T-helper 1 cell (primary cell): ENCODE measurements at places on chromosomes 1 and 21.

DNA sequence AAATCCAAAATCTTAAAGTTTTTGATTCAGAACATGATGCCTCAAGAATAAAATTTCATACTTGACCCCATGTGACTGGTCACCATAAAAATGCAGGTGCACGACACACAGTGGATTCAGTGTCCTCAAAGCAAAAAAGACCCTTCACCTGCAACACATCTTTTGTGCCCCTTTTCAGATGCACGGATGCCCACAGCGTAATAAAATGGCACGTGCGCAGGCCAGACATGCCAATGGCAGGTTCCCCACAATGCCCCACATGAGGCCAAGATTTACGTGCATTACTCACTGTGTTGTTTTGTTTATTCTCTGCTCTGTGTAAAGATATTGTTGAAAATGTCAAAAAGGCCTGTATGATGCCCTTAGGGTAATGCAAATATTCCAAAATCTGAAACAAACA, 9.3 kb downstream of the KCNA10 start:
- DNase-seq = no peak

DNA sequence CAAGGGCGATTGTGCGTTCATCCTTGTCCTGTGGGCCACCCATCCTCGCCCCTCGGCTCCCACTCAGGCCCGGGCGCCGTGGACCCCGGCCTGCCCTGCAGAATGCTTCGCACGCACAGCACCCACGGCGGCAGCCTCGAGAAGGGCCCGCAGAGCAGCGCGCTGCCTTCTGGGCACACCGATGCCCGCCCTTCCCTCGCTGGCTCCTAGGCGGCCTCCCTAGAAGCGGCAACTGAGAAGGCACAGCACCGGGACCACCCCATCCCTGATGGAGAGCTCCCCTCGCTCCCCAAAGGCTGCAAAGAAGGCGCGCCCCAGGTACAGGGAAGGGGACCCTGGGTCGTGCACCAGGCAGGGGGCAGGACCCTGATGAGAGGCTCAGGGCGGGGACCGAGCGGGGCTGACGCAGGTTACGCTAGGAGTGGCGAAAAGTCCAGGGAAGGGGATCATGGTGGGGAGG, 971 bp downstream of the CAPZB start:
- DNase-seq = peak; percentile 29

DNA sequence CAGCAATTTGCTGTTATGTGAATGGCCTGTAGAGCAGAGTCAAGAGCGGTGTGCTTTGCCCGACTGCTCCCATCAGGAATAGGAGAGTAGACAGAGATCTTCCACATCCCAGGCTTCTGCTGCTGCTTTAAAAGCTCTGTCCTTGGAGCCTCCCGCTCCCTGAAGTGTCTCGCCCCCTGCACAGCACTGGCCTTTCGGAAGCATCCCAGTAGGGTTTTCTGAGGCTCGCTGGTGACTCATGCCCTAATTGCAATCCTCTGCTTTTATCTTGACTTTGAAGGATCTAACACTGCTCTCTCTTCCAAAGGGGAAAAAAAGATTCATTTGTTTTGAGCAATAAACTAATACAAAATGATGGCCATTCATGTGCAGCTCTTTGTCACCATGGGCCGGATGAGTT, 13.3 kb upstream of the CD101 start:
- DNase-seq = no peak

DNA sequence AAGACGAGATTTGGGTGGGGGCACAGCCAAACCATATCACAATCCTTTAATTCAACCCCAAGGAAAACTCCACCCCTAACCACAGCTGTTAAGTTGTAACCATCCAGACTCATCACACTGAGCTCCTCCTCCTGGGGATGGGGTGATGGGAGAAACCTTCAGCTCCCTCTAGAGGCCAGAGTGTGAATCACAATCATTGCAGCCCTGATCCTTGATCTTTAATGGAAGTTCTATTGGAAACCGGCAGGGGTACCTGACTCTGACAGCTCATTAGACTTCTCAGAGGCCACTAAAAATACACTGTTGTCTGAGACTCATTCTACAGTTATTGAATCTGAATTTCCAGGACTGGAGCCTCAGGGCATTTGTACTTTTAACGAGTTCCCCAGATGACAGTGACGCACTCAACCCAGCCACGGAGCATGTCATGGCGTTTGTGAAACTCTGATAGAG, 127.2 kb downstream of the IGSF21 start:
- peak; percentile 6 for DNase-seq

DNA sequence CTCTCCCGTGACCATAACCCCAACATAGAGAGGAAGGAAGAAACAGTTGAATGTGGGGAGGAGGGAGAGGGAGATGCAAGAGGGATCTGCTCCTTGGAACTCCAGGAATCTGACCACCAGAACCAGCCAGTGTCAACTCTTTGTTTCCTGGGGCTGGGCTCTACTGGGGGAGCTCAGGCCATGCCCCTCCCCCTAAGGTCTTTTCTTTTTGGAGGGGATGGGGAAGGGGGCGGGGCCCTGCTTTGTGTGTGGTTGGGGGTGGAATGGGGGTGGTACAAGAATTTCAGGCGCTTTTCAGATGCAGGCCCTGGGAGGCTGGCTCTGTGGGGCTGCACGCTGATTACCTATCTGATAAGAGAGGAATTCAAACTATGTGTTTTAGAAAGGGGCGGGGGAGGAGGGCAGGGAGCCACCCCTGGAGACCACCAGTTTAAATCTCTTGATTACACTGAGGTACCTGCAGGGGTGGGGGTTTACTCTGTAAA, 8.3 kb downstream of the LIN28A start:
- no peak for DNase-seq

DNA sequence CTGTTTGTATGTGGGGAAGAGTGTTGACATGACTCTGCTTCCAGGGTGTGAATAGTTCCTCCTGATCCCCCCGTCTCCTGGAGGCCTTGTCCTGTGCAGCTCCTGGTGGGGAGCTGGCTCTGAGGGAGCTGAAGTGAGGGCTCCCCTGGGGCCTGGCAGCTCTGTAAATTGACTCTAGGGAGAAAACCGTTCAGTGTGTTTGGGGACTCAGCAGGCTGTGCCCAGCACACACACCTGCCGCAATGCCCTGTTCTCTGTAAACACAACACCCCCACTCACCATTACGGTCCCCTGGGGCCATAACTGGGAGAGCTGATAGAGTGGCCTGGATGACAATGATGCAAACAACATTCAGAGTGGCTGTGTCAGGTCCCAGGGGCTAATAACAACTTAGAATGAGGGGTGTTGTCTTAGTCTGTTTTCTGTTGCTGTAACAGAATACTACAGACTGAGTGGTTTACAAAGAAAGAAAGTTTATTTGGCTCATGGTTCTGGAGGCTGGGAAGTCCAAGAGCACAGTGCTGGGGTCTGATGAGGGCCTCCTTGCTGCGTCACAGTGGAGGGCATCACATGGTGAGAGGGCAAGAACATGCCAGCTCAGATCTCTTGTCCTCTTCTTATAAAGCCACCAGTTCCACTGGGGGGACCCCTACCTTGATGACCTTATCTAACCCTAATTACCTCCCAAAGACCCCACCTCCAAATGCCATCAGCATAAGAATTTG, 15.3 kb downstream of the ADORA1 start:
- DNase-seq = no peak

DNA sequence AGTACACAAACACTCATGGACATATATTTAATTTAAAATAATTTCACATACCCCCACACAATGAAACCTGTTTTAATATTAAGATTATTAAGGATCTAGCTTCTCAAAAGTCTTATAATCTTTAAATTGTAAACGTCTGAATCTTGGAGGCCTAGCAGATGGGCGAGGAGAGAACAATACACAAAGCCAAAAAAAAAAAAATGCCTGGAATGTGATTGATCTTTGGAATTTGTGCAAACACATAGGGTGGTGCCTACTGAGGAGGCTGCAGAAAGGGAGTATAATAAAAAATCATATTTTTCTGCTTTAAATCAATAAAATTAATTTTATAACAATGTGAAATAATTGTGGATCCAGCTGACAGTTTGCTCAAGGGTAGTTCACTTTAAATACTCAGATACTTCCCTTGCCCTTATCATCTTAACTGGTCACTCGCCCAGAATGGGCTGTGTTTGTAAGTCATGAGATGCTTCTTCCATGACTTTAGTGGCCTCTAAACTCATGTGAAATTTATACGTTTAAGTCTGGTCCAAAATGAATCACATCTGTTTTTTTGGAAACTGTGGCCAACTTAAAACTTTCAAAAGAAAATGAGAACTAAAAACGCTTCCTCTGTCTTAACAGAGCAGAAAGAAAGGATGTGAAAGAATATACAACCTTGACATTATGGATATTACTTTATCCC, 802.8 kb upstream of the CXADR start:
- no peak for DNase-seq

DNA sequence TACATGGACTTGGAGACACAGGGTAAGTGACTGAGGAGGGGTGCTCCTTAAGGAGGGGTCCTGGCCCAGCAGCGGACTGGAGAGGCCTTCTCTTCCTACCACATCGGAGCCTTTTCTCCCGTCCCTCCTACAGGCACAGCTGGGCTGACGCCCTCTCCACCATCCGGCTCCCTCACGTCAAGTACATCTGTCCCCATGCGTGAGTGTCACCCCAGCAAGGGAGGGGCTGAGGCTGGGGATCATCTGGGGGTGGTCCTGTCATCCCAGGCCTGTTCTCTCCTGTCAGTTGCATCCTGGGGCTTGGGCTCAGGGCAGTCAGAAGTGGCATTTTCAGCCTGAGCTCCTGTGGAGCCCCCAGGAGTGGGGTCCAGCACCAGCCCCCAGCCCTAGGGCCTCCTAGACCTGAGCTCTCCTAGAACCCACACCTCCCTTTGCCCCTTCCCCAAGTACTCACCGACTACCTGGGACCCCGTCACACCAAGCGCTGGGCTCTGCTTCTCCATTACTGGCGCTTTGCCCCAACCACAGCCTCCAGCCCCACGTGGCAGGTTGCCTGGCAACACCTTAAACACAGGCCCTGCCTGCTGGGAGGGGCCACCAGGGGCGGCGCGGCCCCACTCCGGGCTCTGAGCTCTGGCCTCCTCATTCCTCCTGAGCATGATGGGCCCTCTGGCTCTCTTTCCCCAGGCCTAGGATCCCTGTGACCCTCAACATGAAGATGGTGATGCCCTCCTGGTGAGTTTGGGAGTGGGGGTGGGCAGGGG, 2.3 kb downstream of the LYPLA2 start:
- peak; percentile 43 for DNase-seq

GRCh38 chr1:183761871-183762270, 43.0 kb upstream of the RGL1 start:
- no peak for DNase-seq

- DNase-seq = no peak
Observed at GRCh38 chr1:213744780-213745179, 243.0 kb upstream of the PROX1 start.

- no peak for DNase-seq
Observed at GRCh38 chr1:82858031-82858430, 1057.3 kb downstream of the ADGRL2 start.

GRCh38 chr1:50995651-50996050, 25.6 kb downstream of the CDKN2C start:
- DNase-seq = no peak

DNA sequence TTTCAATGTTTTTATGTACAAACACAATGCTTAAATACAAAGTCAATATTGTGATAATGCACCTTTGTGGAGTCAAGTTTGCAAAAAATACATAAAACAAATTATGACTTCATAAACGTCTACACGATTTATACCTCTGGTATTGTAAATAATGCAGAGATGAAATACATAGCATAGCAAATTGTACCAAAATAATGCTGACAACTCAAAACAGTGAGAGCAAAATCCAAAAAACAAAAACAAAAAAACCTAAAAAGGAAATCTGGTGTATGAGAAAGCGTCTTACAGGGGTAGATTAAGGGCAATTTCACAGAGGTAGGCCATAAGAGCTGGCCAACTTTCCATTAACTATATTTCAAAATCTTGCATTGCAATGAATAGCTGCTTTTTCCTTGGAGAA, 161.5 kb upstream of the LRRC7 start:
- no peak for DNase-seq

- no peak for DNase-seq
Observed at GRCh38 chr1:154206196-154206595, at the start of gene CFAP141. TSS of gene CFAP141 (minus strand) at chr1:154206333. CDS start at chr1:154206307, 26 bp downstream.

DNA sequence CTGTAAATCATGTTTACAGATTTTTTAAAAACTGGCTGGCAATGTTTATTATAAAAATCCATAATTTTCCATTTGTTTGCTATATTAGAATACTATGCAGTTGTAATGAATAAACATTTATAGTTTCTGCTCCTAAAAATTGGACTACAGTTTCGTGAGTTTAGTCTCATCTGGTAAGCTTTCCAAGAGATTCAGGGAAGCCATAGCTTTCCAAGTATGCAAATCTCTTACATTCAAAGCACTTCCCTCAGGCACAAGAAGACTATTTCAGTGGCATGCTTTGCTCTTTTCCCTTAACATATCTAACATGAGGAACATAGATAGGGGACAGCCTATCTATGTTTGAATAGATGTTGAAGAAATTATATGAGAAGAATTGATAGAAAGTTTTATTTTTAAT, 77.2 kb downstream of the ADGRL2 start:
- DNase-seq = no peak

DNA sequence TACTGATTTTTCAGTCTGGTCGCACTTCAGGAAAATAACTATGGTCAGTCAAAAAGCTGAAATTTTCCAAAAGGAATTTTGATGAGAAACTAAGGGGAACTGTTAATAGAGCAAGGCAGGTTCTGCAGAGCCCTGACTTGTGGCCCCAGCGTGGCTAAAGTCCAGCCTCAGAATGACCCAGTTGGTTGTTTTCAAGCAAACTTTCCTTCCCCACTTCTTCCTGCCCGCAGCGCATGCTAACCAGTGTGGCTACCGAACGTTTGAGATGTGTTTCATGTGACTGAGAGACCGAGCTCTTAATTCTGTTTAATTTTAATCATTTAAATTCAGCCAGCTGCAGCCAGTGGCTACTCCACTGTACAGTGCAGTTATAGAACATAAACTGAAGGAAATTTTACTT, 6.2 kb upstream of the IL10RB start:
- DNase-seq = no peak

GRCh38 chr1:65493802-65494201, 73.3 kb downstream of the LEPR start:
- DNase-seq = no peak

- no peak for DNase-seq
Observed at GRCh38 chr1:181387702-181388101, 95.6 kb upstream of the CACNA1E start.

- no peak for DNase-seq
Observed at GRCh38 chr1:213883618-213884017, 104.2 kb upstream of the PROX1 start.

DNA sequence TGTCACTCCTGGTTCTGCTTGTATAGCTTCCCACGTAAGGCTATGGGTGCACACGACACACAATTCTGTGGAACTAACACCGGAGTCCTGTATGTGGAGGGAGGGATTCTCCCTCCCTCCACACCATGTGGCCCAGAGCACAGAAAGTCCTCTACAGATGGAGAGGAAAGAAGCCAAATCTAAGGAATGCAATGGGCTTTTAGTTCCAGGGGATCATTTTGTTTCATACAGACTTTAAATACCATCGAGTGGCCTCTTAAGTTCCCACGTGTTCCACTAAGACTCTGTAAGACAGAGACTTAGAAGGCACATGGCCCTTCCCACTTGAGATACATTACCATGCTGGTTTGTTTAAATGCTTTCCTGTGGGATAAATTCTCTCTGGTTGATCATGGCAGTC, 156.0 kb downstream of the TGFB2 start:
- DNase-seq = no peak

GRCh38 chr1:62057641-62058290, 136.9 kb upstream of the L1TD1 start:
- DNase-seq = no peak
